ENCODE measurements at places on chromosomes 13 and 19.
A peak's percentile ranks its signal among the peaks of the same experiment; 100 is the strongest.

DNA sequence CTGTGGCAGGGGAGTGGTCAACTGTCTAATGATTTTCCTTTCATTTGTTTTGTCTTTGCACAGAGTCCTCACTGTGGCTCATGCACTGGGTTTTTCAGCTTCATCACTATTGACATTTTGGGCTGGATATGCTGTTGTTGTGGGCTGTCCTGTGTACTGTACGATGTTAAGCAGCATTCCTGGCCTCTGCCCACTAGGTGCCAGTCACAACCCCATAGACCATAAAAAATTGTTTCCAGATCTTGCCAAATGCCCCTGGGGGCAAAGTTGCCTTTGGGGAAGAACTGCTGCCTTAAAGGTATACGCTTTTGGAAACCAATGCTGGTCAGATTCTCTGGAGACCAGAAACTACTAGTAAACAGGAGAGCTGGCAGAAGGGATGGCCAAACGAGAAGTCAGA lies 310.4 kb downstream of the SPRY2 start:
- no peak for DNase-seq

DNA sequence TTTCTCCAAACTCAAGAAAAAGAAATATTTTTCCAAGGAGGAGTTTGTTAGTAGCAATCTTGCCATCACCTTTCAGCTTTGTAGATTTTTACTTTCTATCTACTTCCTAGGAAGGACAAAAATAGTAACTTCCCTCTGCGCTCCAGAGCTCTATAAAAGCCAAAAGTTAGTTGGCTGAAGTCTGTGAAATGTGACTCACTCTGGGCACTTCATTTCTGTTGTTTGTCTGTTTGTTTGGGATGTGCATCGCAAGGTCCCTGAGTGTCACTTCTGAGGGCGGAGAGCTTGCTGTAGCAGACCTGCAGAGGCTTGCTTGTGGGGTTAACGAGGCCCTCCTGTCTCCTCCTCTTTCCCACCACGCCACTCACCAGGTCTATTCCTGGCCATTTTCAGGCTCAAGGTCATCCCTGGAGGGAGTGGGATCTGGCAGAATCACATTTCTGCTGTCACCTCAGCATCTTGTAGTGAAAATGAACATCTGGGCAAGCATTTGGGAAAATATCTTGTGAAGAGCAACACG lies 307.6 kb downstream of the GPC6 start:
- no peak for DNase-seq

- DNase-seq = no peak
Measured at GRCh38 chr13:30398601-30399072, 23.7 kb upstream of the UBE2L5 start.

DNA sequence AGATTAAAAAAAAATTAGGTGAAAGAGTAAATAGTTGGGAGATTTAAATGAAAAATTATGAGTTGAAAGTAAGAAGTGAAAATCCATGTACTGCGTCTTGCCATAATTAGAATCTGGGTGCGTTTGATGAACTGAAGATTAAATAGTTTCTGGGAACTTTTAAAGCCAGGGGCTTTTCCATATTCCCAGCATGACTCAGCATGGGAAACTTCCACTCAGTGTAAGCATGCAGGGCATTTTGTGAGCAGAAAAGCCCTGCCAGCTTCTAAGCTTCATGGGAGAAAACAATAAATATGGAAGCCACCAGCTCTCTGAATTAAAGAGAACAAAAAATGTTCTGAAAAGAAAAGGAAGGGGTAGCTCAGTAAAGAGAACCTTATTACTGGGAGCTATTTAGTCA lies 62.0 kb upstream of the EDNRB start:
- DNase-seq = no peak

DNA sequence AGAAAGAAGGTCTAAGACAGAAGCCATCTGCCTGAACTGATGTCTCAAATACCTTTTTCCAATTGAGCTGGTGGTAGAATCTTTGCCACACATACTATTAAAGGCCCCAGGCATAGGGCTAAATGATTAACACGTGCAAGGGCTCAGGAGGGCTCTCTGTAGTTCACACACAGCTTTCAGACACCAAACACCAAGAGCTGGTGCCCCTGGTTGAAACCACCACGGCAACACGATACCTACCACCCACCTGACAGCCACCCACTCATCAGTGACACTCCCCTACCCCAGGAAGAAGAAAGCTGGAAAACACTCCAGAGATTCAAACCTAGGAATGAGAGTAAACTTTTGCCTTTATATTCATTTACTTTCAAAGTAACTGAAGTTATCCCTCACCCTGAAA lies 26.8 kb downstream of the IRS2 start:
- no peak for DNase-seq

DNA sequence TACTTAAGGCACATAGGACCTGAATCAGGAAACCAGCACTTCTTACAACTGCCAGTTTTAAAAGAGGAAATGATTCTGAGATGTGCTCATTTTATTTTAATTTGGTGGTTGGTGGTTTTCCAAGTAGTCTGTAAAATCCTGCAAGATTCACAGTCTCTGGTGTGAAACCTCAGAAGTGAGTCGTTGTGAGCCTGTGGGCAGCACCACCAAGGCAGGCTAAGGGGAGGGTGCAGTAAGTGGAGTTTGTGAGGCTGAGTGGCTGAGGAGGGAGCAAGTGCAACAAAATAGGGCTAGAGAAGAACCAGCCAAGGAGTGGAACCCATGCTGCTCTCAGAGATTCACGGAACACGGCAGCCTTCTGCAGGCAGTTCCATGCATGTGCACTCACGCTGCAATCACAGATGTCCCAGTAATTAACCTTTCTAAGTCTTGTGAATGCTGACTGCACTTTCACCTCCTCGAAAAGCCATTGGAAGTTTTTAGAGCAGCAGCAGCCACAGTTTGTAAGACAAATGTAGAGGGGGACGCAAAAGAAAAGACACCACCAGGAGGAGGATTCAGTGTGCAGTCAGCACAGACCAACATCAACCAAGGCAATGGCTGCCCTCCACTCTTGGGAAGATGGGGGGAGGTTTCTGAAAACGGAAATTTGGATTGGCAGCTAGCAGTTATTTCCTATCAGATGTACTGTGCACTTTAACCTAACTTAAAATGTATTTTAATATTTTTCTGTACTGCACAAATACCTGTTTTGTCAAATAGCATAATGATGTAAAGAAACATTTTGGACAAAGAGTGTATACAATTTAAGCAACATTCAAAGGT lies 44.9 kb downstream of the ESD start:
- DNase-seq = peak; percentile 80

- no peak for DNase-seq
Measured at GRCh38 chr19:52896431-52897137, 851 bp downstream of the ZNF320 start.

DNA sequence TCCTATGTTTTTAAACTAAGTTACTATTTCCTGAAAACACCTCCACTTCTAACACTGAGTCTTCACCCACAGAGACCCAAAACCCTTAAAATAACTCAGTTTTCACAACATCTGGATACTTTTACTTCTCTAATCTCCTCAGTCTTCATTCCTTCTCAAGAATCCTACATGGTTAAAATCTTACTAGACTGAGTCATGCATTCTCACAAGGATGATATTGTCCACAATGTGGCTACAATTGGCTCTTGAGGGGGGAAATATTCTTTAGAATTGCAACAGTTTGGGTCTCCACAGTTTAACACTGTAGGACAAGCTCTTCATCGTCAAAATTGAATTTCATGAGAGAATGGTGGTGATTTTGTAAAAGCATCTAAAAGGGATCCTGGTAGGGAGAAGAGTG lies 397.1 kb downstream of the SLITRK5 start:
- no peak for DNase-seq

- no peak for DNase-seq
Measured at GRCh38 chr13:19817106-19817505, 34.4 kb upstream of the PSPC1 start.

DNA sequence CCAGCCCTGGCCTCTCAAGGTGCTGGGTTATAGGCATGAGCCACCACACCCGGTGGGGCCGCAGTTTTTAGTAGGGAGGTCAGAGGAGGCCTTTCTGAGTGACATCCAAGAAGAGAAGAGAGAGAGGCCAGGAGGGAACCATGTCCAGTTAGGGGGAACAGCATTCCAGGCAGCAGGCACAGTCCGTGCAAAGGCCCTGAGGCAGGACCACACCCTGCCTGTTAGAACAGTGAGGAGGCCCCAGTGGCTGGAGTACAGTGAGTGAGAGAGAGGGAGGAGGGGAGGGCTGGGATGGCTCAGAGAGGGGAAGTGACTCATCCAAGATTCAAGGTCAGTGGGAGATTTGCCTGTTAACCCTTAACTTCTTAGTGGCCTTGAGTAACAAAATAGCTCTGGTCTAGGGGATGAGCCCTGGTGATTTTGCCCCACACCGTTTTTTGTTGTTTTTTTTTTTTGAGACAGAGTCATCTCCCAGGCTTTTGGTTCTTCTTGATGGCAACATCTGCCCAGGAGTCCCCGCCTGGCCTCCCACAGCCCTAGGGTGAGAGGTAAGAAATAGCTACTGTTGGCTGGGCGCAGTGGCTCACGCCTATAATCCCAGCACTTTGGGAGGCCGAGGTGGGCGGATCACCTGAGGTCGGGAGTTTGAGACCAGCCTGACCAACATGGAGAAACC lies 2.7 kb upstream of the PLIN3 start:
- DNase-seq = peak; percentile 92

GRCh38 chr19:48461982-48462655 lies 6.7 kb downstream of the KCNJ14 start:
- DNase-seq = no peak

GRCh38 chr13:51068501-51068900 lies 42.6 kb downstream of the C13orf42 start:
- no peak for DNase-seq

DNA sequence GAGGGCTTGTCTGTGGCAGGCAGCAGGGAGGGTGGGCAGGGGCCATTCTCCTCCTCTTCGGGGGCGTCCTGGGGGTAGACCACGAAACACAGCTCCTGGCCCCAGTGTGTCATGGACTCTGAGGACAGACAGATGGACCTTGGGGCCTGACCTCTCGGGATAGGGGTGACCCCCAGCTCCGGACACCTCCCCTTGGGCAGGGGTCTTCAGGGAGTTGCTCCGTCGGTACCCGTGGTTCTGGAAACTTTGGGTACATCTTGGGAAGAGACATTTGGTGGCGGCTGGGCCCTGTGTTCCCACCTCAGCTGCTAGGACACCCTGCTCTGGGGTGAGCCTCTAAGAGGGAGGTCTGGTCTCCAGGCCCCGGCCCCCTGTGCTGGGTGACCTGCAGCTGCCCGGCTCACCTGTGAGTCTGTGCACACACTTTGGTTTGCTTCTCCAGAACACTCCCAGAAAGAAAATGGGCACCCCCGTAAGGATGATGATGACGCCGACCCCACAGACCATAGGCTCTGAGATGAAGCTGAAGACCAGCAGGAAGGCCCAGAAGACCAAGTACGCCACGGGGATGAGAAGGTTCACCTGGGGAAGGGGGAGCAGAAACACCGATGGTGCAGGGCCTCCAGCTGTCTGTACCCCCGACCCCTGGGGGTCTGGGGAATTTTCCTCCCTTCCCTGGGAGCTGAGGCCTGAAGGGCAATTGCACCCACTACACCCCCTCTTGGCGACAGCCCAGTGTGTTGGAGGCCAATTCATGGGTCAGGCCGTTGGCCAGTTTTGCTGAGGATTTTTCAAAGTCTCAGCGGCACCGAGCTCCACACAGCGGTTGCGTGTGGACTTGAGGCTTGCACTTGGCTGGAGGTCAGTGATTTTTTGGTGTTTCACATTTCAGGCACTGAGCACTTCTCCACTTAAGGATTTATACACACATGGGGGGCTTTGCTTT lies 15.0 kb downstream of the LRP3 start:
- DNase-seq = no peak

DNA sequence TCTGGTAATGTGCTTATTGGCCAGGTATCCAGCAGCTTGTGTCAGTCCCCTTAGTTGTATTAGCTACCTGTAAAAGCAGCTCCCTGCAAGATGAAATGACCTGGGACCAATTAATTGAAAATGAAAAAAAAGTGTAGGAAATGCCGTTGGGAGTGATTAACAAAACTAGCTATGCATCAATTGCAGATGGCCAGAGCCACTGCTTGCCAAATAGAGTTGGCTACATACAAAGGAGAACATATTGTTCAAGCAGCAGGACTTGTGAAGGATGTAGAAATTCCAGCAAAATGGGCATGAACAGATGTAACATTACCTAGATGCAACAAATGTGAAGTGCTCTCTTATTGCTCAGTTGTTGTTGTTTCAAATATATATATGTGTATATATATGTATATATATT lies 300.5 kb downstream of the PCDH17 start:
- DNase-seq = no peak

DNA sequence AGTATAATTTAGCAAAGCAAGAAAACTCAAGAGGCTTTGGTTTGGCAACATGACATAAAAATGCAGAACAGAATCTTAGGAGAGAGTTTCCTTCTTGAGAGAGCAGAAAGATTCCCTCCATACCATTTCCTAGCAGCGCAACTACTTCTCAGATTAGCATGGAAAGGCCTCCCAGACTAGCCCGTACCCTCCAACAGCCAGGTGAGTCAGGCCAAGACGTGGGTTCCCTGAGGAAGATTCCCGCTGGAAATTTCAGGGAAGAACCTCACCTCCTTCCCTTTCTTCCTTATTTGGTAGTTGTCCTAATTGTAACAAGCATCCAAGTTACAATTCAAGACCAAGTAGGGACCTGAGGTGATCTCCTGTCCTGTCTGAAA lies 12.3 kb downstream of the COL4A2 start:
- DNase-seq = no peak

DNA sequence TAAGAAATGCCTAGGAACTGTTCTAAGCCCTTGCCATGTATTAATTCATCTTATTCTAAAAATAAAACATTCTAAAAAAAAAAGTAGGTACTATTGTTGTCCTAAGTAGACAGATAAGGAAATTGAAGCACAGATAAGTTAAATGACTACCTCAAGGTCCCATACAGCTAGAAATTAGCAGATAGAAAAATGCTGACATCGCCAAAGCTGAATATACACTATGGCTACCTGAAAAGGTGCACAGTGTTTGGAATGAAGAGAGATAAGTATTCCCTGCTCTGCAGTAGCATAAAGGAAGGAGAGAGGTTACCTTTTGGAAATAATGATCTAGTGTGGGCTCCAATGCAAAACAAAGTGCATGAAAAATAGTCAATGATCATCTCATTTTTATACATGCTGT lies 65.3 kb downstream of the DCT start:
- DNase-seq = no peak
